ENCODE measurements at places on chromosomes 1 and 21. TPM values are rescaled to one million over a fixed set of nuclear protein-coding genes. Genes with fewer than 3 reads are reported as not detected.

DNA sequence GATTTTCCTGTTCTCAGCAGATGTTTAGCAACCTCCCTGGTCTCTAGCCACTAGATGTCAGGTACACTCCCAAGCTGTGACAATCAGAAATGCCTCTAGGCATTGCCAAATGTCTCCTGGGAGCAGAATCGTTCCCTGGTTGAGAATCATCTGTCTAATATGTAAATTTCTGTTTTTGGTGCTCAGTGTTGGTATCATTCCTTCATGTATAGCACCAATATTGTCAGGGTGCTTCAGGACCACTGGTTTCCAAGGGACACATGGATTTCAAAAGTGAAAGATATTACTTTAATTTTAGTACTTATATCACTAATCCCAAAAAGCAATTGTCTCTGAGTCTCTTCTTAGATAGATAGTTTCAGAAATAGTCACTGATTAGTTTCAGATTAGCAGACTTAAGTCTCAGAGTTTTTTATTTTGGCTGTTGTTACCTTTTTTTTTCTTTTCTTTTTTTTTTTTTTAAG lies 160.1 kb downstream of the PTPRC start:
- no peak for DNase-seq

DNA sequence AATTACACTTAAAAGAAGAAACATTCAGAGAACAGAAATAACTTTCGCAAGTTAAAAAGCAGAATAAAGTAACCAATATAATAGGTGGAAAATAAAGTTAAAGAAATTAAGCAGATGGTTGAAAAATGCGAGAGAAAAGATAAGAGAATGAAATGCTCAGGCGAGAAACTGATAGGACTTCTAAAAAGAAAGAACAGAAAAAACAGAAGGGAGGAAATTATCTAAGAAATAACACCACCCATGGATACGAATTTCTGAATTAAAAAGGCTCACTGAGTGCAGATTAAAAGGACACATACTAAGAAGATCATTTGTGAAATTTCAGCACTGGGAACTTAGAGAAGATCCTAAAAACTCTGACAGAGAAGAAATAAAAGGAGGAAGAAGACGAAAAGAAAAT lies 92.0 kb downstream of the HLX start:
- no peak for DNase-seq

RHEX gene
- polyA plus RNA-seq = 0.34 TPM

TMOD4 gene
- 21.6 TPM for polyA plus RNA-seq

DNA sequence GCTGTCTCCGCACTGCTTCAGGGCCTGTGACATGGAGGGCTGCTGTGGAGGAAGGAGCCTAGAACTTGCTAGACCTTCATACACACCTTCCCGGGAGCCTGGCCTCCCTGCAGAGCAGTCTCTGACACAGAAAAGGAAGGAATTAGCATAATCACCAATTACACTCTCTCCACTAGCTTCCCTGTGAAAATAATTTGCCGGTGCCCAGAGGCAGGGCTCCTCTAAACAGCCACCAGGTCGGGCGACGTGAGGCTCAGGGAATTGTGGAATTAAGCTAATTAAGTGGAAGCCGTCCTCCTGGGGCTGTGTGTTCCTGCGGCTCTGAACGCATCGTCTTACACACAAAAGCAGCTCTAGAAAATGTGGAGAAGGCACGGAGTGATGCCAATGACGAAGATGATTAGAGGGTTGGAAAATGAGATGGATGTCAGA lies 82.6 kb downstream of the NENF start:
- no peak for DNase-seq

Measured in muscle of leg (tissue), 16 donors.